Foreskin keratinocyte (primary cell): ENCODE measurements at places on chromosomes 6 and 20.

DNA sequence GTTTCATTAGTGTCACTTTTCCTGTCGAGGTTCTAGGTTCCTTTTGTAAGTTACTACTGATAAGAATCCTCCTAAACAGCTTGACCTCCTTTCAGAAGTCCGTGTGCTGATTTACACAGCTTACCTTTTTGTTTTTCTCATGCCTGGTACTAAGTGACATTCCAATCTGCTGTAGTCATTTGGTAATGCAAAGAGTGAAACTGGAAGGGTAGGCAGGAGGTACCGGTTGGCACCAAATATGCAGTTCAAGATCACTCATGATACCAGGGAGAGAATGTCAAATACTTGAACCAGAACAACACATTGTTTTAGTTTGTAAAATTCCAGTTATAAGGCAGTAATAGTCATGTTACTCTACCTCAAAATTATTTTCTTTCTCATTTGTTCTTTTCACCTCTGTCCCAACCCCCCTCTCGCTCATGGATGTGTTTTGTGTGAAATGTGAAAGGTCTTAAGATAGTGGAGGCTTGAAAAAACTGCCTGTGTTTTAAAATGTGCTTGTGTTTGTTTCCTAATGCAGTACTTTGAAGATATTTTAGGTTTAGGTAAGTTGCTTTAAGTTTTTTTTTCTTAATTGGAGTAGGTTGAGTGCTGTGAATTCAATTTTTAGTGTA lies 23.2 kb downstream of the AFDN start:
- DNase-seq = peak; percentile 94

DNA sequence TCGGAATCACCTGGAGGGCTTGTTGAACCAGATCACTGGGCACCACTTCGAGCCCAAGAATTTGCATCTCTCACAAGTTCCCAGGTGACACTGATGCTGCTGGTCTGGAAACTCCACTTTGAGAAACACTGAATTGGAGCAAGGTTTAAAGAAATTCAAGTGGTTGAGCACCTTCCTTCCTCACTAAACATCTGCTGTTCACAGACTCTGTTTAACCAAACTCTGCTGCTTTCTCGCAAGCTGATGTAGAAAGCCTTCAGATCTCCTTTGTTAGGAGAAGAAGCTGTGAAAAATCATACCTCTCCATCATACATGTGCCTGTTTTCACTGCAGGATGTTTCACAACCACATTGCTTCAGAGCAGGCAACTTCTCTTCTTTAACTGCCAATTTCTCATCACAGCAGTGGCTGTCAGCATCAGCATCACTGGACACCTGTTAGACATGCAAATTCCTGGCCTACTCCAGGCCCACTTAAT lies 87.5 kb upstream of the TOP1 start:
- no peak for DNase-seq

DNA sequence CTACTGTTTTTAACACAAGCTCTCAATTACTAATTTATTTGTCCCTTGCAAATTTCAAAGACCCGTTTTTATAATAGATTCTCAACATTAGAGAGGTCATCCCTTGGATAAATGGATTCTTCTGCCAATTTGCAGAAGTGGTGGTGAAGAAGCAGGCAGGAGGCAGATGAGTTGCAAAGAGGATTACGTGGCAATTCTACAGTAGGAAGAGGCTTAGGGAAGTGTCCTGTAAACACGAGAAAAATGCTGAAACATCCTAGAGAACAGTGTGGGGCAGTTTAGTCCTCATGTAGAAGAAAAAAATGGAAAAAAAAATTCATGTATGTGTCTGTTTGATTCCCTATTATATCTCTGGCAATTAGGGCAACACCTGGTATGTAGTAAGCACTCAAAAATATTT lies 87.6 kb downstream of the BMP2 start:
- no peak for DNase-seq

- DNase-seq = no peak
Observed at GRCh38 chr20:6622041-6622440, 145.4 kb upstream of the BMP2 start.

- DNase-seq = no peak
Observed at GRCh38 chr20:41669708-41670263, 51.6 kb upstream of the CHD6 start.
